ENCODE measurements at places on chromosomes 1 and 21.

- DNase-seq, result no peak
Observed at GRCh38 chr1:18160290-18160942, 52.8 kb downstream of the IGSF21 start.

GRCh38 chr1:175023043-175023921 is at the start of gene MRPS14:
Gene MRPS14 (minus strand): TSS chr1:175023425. CDS start chr1:175023408, 17 bp downstream.
- DNase-seq, result peak; percentile 100

GRCh38 chr1:248788327-248788726 is 32.8 kb upstream of the LYPD8 start:
- no peak for DNase-seq

DNA sequence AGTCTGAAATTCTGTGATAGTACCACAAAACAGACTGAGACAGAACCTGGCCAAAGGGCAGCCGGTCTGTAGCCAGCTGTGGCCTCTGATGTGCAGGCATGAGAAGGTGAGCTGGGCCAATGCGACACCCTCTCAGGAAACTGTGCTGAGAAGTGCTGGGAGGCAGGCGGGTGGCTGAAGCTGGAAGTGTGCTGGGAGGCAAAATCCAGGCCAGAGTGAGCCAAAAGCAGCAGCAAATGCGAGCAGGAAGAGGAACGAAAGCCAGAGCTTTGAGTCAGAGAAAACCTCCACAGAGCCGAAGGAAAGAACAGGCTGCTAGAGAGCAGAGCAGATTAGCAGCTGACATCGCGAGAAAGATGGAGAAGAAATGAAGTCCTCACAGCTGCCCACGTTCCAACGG is 10.2 kb upstream of the ATP13A2 start:
- no peak for DNase-seq

DNA sequence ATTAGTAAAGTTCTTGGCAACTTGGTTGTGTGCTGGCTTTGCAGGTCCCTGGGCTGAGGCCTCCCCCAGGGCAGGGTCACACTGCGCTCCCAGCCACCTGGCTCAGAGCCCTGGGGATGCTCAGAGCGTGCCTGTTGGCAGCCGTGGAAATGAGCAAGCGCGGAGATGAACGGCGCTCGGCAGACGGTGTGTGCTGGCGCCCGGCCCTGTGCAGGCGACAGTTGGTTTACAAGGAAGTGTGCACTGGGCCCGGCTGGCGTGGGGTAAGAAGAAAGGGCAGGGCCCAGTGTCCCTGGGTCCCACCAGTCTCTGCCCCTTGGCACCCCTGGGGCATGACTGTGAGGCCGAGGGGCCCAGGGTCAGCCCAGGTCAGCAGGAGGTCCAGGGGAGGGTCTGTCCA is 25.7 kb upstream of the PEX10 start:
- DNase-seq, result no peak

- DNase-seq, result no peak
Observed at GRCh38 chr1:98550076-98550475, 111.4 kb upstream of the SNX7 start.

- DNase-seq, result no peak
Observed at GRCh38 chr1:162398999-162399580, 12.8 kb downstream of the SH2D1B start.

DNA sequence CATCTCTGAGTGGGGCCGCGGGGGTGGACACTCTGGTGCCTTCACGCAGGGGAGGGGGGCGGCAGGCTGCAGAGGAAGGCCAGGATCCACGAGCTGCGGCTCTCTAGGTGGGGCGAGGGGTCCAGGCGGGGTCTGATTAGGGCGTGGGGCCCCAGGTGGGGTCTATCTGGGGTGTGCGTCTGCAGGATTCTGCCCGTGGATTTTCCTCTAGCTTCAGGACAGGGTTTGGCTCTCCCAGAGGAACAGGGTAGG is 6.3 kb downstream of the JMJD4 start:
- DNase-seq, result no peak

GRCh38 chr1:161168906-161169305 is 2.7 kb downstream of the PPOX start:
- no peak for DNase-seq

- peak; percentile 47 for DNase-seq
Observed at GRCh38 chr1:27878039-27878438, 5.7 kb downstream of the THEMIS2 start.

GRCh38 chr1:239717097-239717917 is 330.9 kb downstream of the CHRM3 start:
- no peak for DNase-seq

GRCh38 chr1:25020851-25021590 is 90.9 kb upstream of the RUNX3 start:
- no peak for DNase-seq

DNA sequence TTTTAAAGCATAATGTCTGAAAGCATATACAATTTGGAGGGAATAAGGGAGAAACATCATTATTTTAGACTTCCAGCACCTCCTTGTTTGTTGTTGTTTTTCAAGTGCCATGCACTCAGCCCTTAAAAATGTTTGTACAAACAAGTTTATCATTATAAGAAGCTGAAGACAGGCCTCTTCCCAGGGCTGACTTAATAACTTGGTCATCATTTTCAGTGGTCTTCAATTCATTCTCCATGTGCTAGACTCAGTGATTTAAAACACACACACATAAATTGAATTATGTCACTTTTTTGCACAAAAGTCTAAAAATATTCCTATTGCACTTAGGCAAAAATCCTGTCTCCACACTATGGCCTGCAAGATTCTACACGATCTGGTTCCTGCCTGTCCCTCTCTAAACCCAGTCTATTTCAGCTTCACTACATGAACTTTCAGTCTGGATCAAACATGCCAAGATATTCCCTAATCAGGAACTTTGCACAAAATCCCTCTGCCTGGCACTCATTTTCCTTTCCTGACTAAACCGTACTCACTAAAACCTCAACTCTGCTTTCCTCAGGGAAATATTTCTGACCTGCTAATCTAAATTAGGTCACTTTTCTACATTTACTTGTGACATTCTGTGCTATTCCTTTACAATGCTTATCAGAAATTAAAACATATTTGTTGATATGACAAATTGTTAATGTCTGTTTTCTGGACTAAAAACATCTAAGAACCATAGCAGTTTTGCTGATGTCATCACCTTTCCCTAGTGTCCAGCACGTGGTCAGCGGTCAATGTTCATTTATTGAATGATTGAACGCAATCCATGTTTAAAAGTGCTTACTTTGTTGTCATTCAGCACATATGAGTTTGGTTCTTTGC is 14.8 kb upstream of the GBP5 start:
- no peak for DNase-seq

DNA sequence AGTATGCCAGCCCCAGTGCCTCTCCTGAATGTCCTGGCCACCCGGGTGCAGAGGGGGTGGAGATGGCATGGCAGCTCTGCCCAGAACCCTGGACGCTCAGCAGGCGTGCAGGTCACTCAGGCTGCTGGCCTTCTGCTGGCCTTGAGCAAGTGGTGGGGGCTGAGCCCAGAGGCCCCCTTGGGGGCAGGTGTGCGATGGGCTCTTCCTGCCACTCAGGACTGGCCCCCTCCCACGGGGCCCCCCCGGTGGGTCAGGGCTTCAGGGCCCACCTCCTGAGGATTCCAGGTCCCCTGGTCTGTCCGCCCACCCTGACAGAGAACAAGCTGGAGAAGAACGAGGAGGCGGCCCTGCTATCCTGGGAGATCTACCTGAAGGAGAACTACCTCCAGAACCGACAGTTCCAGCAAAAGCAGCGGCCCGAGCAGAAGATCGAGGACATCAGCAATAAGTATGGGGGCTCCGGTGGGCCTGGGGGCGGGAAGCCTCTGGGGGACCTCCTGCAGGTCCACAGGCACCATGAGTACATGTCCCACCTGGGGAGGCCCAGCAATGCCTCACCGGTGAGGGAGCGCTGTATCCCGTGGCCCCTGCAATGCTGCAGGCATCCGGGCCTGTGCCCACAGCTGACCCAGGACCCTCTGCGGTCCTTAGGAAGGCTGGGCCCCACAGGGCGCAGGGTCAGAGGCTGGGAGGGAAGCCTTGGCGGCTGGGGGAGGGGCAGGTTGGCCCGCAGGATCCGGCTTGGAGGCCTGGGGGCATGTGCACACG is 37.0 kb upstream of the LRRC3 start:
- DNase-seq, result no peak

DNA sequence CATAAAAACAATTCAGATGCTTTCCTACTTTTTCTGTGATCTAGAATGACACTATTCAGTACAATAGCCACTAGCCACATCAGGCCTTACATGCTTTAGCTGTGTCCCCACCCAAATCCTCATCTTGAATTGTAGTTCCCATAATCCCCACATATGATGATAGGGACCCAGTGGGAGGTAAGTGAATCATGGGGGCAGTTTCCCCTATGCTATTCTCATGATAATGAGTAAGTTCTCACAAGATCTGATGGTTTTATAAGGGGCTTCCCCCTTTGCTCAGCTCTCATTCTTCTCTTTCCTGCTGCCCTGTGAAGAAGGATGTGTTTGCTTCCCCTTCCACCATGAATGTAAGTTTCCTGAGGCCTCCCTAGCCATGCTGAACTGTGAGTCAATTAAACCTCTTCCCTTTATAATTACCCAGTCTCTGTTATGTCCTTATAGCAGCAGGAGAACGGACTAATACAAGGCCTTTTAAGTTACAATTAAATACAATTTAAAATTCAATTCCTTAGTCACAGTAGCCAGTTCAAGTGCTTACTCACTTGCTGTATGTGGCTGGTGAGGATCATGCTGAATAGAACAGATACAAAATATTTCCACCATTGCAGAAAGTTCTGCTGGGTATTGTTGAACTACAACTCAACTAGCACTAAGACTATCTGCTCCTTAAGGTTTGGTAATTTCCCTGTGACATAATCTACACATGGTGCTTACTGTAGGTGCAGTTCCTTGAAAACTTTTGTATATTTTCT is 106.7 kb downstream of the SCMH1 start:
- no peak for DNase-seq

DNA sequence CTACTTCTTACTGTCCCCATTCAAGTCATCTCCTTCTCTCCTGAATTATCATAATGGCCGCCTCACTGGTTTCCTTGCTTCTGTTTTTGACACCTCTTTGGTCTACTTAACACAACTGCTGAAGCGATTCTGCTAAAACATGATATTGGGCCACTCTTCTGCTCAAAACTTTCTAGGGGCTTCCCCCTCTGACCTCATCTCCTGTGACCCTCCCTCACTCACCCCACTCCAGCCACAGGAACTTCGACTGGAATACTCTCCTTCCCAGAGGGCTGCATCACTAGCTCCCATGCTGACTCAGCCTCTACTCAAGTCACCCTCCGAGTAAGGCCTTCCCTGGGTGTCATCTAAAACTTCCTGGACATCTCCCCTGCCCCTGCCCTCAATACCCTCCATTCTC is 35.7 kb downstream of the NRIP1 start:
- no peak for DNase-seq

DNA sequence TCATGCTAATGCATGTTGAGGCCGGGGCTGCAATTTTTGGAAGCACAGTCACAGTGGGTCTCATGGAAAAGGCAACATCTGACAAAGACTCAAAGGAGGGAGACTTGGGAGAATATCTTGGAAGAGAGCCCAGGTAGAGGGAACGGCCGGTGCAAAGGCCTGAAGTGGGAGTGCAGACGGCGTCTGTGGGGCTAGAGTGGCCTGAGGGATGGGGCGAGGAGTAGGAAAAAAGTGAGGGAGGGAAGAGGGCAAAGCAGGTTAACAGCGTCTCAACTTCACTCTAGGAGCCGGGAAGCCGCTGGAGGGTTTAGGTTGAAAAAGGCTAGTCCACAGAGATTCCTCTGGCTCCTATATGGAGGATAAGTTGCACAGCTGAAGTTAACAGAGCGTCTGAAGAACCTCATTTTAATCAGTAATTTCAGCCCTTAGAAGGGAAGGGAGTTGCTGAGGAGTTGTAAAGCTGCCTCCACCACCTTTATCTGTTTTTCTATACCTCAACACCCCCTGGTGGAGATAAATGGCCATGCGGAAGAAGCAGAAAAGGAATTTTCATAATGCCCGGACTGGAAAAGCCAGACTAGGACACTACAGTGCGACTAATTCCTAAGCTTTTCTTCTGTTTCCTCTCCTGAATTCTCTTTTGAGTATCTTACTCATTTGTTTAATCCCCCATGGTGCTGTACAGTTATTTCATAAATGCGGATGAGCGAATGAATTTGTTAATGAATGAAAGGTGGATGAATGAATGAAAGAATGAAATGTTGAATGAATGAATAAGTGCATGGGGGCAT is 78.7 kb upstream of the ZNF281 start:
- peak; percentile 78 for DNase-seq

GRCh38 chr21:45823100-45823681 is 158.4 kb upstream of the COL6A1 start:
- DNase-seq, result no peak

- DNase-seq, result no peak
Observed at GRCh38 chr1:192485692-192486436, 89.7 kb upstream of the RGS1 start.

DNA sequence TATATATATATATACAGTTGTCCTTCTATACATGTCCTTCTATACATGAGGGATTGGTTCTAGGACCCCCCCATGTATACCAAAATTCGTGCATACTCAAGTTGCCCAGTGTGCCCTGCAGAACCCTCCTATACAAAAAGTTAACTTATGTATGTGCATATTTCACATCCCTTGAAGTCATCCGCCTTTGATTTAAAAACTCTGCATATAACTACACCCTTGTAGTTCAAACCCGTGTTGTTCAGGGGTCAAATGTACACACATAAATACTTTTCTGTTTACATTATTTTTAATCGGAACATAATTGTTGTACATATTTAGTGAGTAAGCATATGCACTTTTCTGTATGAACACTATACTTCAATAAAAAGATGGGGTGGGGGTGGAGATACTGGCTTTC is 7.7 kb upstream of the ABL2 start:
- DNase-seq, result no peak

GRCh38 chr1:106924360-106924759 is 132.1 kb upstream of the PRMT6 start:
- no peak for DNase-seq

- no peak for DNase-seq
Observed at GRCh38 chr1:57712846-57713245, 289.0 kb upstream of the DAB1 start.

- no peak for DNase-seq
Observed at GRCh38 chr1:56249234-56249633, 330.1 kb downstream of the PLPP3 start.

GRCh38 chr1:227563324-227564201 is at the start of gene ZNF678:
Gene ZNF678 (plus strand): TSS chr1:227563556. CDS start chr1:227650992, 87,436 bp downstream.
- DNase-seq, result peak; percentile 97

DNA sequence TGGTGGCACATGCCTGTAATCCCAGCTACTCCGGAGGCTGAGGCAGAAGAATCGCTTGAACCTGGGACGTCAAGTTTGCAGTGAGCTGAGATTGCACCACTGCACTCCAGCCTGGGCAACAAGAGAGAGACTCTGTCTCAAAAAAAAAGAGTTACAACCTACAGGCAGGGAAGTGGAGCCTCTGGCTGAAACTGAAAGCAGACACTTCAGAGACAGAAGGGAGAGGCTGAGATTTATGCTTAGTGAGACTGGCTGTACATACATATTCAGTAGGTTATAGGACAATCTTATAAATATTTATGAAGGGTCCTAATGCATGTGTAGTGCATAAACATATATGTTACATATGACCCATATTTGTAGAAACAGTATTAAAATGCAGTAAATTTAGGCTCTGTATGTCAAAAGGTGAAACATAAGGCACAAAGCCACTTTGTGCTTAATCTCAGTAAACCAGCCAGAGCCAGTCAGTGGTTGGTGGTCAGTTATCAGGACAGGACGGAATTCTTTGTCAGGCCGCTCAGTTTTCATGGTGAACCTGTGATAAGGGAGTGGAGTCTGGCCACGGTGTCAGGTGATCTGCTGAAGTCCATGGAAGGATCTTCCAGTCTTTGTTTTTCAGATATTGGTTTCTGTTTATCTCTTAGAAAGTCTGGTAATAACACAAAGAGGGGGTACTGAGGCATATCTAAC is 13.7 kb downstream of the RHEX start:
- DNase-seq, result peak; percentile 38

- DNase-seq, result no peak
Observed at GRCh38 chr1:45215485-45216199, 9.2 kb upstream of the ZSWIM5 start.

Measured in NAMALWA (cell line).